ENCODE measurements at places on chromosomes 1 and 21.

GRCh38 chr1:1215080-1215676 is 1.2 kb upstream of the TNFRSF4 start:
- no peak for DNase-seq

GRCh38 chr1:235563513-235564061 is 59.3 kb upstream of the B3GALNT2 start:
- no peak for DNase-seq

GRCh38 chr1:28792644-28793121 is 19.3 kb upstream of the OPRD1 start:
- DNase-seq = no peak

DNA sequence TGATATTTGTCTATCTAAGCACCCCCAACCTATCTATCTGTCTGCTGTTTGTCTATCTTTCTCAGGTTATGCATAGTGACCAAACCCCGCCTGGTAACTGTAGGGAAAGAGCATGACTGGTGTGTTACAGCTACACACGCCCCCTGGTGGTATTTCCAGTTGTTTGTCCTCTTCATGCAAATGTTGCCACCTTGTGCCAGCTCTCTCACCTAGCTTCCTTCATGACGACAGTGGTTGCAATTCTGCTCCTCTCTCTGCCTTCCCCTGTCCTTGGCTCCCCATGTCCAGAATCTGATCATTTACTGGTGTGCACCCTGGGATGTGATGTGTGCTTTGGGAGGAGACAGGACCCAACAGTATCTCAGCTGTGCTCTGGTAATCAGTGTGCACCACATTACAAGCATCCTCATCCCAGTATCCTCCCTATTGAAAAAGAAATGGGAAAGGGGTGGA is 8.1 kb upstream of the INKA2 start:
- no peak for DNase-seq

- no peak for DNase-seq
Measured at GRCh38 chr21:42389449-42389835, 6.4 kb downstream of the TMPRSS3 start.

- DNase-seq = no peak
Measured at GRCh38 chr1:24975391-24975790, 45.3 kb upstream of the RUNX3 start.

- no peak for DNase-seq
Measured at GRCh38 chr1:219795363-219795917, 132.9 kb downstream of the SLC30A10 start.

DNA sequence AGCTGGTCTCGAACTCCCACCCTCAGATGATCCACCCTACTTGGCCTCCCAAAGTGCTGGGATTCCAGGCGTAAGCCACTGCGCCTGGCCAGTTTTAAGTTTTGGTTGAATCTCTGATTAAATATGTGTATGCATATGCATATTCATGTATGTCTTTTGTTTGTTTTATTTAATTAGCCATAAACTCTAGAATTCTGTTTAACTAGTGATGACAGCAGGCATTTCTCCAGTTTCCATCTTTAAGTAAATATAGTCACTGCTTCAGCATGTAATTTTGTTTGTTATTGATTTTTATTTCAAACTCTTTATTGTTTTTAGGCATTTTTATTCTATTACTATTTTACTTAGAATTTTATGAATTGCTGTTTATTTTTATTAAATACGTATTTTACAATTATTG is 58.0 kb downstream of the NUF2 start:
- no peak for DNase-seq

- no peak for DNase-seq
Measured at GRCh38 chr1:109280862-109281261, 2.1 kb downstream of the PSRC1 start.

GRCh38 chr21:33029385-33029921 is 3.7 kb downstream of the OLIG2 start:
- no peak for DNase-seq

GRCh38 chr1:47841356-47841755 is 155.8 kb downstream of the TRABD2B start:
- DNase-seq = peak; percentile 11

GRCh38 chr1:244304156-244304555 is 147.6 kb downstream of the ADSS2 start:
- DNase-seq = no peak

DNA sequence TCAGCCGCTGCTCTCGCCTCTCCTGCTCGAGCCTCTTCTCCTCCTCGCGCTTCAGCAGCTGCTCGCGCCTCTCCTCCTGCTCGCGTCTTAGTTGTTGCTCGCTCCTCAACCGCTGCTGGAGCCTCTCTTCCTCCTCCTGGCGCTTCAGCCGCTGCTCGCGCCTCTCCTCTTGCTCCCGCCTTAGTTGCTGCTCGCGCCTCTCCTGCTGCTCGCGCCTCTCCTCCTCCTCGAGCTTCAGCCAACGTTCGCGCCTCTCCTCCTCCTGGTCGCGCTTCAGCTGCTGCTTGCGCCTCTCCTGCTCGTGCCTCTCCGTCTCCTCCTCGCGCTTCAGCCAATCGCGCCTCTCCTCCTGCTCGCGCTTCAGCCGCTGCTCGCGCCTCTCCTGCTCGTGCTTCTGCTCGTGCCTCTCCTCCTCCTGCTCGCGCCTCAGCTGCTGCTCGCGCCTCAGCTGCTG is 3.7 kb downstream of the TCHH start:
- DNase-seq = peak; percentile 46

- peak; percentile 66 for DNase-seq
Measured at GRCh38 chr1:221440658-221441057, 301.2 kb downstream of the DUSP10 start.

- DNase-seq = peak; percentile 83
Measured at GRCh38 chr1:27111626-27112573, 43.0 kb downstream of the SLC9A1 start.

DNA sequence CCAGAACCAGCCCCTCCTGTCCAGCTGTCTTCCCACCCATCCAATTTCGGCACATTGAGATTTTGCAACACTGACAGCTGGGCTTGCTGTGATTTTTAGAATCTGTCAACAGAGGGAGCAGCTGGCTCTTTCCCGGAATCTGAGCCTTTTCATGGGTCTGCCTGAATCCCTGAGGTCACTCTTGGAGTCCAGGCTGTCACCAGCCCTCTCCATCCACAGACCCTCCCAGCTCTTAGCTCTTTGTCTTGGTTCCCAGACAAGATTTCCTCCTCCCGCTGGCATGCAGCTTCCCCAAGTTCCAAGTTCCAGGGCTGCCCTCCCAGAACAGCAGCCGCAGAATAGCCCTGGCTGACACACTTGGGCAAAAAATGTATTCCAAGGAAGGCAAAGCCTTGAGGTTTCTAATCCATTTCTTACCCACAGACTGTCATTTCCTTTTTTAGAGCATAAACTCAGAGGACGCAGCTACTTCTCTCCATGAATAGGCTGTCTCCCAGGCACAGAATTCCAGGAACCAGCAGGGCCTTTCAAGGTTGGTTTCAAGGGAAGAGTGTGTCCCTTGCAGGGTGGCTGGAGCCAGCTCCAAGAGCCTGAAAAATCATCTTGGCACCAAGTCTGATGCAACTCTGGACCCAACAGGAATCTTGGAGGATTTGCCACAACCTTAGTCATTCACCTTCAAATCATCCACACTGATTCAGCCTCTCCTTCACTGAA is 7.1 kb upstream of the TMEM61 start:
- peak; percentile 66 for DNase-seq

GRCh38 chr21:28959367-28960099 is 33.1 kb downstream of the LTN1 start:
- no peak for DNase-seq

GRCh38 chr1:229027622-229028182 is 243.2 kb upstream of the RAB4A start:
- DNase-seq = no peak

DNA sequence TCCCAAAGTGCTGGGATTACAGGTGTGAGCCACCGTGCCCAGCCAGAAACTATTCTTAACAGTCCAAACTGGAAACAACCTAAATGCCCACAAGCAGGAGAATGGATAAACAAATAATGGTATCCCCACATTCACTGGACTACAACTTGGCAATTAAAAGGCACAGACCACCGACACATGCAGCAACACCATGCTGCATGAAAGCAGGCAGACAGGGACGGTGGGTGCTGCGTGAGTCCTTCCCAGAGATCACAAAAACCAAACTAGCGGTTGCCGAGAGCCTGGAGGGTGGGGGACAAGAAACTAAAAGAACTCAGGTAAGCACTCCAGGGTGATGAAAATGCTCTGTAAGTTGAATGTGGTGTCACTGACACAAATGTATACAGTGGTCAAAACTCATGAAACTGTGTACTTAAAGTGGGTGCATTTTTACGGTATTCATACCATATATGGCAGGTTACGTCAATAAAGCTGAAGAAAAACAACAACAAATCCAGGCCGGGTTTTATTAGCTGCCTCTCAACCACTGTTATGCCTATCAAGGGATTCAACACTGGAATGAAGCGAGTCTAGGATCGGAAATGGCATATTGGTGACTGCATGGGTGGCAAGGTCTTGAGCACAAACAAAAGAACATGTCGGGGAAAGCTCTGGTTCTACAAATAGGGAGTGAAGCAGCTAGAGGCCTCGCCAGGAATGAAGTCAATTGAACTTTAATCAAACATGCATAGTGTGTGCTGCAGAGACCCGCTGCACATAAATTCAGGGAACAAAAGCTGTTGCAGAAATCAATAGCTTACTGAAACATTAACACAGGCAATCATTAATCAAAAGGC is 52.4 kb downstream of the SLC45A1 start:
- peak; percentile 32 for DNase-seq

DNA sequence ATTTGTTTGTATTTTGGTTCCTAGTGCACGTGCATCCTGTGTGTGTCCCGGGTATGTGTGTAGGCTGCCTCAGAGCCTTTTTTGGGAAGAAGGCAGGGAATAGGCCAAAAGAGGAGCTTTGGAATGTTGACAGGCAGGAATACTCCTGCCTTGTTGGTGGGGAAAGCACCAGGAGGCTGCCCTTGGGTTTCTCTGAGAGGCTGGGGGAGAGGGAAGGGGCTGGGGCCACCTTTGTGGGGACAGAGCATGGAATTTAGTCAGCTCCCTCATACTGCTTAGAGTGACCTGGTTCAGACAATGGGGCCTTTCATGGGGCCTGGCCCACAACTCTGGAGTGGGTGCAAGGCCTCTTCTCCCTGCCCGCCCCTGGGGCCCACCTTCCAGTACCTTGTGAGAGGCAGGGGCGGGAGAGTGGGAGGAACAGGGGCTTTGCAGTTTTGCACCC is 31.3 kb downstream of the ACOT11 start:
- DNase-seq = no peak

- no peak for DNase-seq
Measured at GRCh38 chr21:33608559-33608958, 20.1 kb upstream of the DONSON start.

- DNase-seq = no peak
Measured at GRCh38 chr1:50860702-50861101, 99.4 kb downstream of the FAF1 start.

GRCh38 chr1:37159102-37159501 is 124.8 kb upstream of the GRIK3 start:
- no peak for DNase-seq

DNA sequence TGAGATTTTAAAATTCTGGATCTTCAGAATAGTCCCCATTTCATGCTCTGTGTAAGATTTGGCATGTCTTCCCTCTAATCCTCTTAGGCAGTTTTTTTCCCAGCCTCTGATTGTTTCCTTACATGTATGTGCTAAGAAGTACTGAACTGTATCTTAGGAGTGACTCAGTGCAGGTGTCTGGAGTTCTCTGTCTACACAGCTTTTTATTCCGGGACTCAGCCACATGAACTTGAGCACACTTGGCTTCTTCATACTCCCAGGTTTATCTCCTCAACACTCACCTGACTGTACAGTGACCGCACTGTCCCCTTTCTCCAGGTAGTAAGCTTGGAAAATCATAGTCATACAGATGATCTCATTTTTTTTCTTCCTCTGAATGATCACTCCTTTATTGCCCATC is 50.7 kb downstream of the SYT14 start:
- DNase-seq = no peak

DNA sequence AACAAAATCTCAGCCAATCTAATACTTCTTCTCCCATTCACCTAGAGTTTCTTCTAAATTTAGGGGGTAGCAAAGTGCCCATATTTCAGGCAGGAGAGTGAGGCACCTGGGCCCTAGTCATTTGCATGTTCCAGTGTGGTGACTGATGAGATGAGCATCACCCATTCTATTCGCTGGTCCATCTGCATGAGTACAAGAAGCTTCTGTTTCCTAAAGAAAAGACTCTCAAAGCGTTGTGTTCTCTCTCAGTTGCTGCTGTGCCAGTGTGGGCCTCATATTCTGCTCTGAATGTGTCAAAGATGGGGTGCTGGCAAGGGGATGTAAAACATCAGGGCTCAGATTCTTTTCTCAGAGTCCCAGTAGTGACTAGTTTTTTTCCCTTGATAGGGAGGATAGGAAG is 16.1 kb upstream of the DPYD start:
- no peak for DNase-seq

DNA sequence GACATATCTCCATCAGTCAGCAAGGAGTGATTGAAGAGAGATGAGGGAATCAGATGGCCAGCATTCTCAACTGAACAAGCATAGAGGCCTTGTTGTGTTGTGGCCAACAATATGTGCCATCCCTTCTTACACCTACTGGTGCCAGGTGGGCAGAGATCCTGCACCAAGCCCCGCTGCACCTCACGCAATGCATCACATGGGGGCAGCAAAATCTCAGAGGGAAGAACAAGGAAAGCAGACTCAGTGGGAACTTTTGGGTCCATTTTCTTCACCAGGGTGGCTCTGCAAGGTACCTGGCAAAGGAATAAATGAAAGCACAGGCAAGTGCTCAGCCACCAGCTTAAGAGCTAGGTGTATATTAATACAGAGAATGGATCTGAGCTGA is 33.2 kb downstream of the HSD3B2 start:
- DNase-seq = no peak

GRCh38 chr1:23793018-23793781 is 2.3 kb downstream of the LYPLA2 start:
- DNase-seq = no peak

DNA sequence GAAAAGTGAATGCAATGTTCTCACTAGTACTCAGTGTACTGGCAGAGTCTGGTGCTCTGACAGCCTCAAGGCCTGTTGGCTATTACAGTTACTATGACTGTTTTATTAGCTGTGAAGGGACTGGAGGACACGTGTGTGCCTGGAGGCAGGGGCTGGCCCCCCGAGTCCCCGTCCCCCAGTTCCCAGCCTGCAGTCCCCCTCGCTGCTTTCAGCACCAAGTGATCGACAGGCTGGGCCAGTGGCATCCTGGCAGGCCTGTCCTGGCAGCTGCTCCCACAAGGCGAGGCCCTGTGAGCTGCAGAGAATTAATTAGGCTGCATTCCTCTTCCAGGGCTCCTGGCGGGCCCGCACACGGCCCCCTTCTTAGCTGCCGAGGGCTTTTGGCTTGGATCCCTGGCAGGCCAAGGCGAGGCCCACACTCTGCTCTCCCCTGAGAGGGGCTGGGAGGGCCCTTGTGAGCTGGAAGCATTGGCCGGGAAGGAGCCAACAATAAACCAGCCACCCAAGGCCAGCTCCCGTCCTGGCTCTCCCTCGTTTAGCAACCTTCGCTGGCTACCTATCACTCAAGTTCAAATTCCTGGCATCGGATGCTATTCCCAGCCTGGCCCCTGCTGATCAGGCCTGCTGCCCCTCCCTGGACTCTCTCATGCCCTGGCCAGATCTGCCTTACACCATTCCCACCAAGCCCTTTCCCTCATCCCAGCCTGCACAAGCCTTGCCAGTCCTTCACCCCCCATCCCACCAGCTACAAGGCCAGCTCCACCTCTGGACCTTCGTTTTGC is 9.8 kb downstream of the EDN2 start:
- peak; percentile 86 for DNase-seq
